Endodermal cell (in vitro differentiated cells): ENCODE measurements at places on chromosomes 6 and 20. TPM values are rescaled to one million over a fixed set of nuclear protein-coding genes. Genes with fewer than 3 reads are reported as not detected.
A peak's percentile ranks its signal among the peaks of the same experiment; 100 is the strongest.

GRCh38 chr20:56897318-56897957, 268.3 kb downstream of the TFAP2C start:
- DNase-seq, result peak; percentile 61

DNA sequence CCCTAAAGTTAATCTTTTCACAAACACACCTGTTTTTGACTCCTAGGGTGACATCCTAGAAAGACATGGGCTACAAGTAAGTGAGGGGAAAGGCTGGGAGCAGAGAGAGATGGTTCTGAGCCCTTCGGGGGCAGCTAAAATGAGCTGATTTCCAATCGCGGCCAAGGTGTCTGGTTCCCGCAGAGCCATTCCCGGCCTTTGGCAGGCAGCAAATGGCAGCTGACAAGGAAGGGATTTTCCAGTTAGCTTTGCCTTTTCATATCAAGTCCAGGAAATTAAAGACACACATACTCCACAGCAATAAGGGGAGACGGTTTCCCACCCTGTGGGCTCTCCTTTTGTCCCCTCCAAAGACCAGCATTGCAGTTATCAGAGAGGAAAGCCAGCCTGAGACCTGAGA, 228.5 kb downstream of the ZMYND8 start:
- no peak for DNase-seq

DNA sequence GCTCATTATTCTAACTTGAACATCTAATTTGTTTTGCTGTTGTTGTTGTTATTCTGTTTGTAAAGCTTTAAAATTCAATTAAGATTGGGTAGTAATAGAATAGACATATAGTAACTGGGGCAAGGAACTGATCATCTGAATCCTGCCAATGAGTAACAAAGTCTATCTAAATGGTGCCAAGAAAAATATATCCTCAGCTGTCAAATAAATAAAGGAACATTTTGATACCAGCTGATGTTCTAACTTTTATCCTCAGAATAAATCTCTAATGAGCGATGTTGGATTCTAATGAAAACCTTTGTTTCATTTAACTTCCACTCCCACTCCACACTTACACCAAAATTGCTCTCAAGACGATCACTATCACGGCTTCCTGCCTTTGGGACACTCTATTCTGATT, 210.9 kb downstream of the TINAG start:
- no peak for DNase-seq

- DNase-seq, result no peak
Observed at GRCh38 chr6:125481056-125481455, 179.3 kb upstream of the HDDC2 start.

- DNase-seq, result no peak
Observed at GRCh38 chr20:48098099-48098498, 312.8 kb upstream of the SULF2 start.

DNA sequence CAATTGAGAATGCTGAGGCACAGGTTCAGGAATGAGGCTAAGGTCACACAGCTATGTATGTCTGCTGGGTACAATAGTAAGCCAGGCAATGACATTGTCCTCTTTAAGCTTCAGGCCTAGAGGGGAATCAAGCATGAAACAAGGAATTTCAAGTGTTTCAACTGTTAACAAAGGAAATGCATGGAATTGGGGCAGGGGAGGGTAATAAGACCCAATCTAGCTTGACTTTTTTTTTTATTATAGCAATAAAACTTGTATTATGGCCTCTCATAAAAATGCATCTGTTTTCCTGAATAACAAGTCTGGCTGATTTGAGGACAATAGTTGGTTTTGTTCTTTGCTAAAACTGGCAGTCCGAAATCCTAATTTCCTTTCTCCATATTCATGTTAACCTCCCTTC, 336.7 kb downstream of the CBLN4 start:
- no peak for DNase-seq

GRCh38 chr6:88815491-88815890, 147.9 kb downstream of the RNGTT start:
- no peak for DNase-seq

GRCh38 chr6:45728674-45729073, 287.0 kb downstream of the CLIC5 start:
- DNase-seq, result no peak

DNA sequence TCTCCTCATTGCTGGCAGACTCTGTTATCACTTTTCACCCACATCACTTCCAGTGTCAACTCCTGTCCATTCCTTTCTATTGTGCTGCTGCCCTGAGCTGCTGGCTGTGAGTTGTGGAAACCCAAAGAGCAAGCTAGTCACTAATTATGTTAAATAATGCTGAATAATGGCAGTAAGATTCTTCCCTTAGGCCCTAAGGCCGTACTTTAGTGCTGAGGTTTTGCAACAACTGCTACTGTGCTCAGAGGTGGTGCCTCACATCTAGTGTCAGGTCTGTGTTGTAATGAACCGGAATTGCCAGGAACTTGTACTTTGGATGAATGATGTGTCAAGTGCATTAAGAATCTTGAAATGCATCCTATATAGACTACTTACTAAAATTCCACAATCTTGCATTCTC, 372.2 kb upstream of the RNF217 start:
- DNase-seq, result no peak

- no peak for DNase-seq
Observed at GRCh38 chr6:138772596-138773176, 883 bp upstream of the CCDC28A start.

GRCh38 chr6:5865506-5866031, 141.2 kb downstream of the NRN1 start:
- no peak for DNase-seq

Gene WFDC12
- total RNA-seq, result not detected in 3 replicates

Gene FAM209B
- total RNA-seq, result 0.77 TPM in 1 of 2 replicates, not detected in the other

Gene RAD21L1
- not detected in 2 replicates for total RNA-seq

Gene OXT
- total RNA-seq, result not detected in 3 replicates

Gene GFRAL
- not detected in 3 replicates for total RNA-seq
